ENCODE measurements at places on chromosomes 12 and 14. TPM values are rescaled to one million over a fixed set of nuclear protein-coding genes. Genes with fewer than 3 reads are reported as not detected.
A peak's percentile ranks its signal among the peaks of the same experiment; 100 is the strongest.

GRCh38 chr14:101591582-101591981, 30.3 kb downstream of the DIO3 start:
- no peaks in the 10 kb centered on the region for H3K36me3 ChIP-seq
- H3K27ac ChIP-seq = no peak overlapping the region
- no peak for DNase-seq
- no peaks in the 10 kb centered on the region for H3K27me3 ChIP-seq
- H3K4me1 ChIP-seq = no peaks in the 10 kb centered on the region

GRCh38 chr14:85150166-85150565, 379.8 kb upstream of the FLRT2 start:
- H3K4me1 ChIP-seq = no peaks in the 10 kb centered on the region
- H3K36me3 ChIP-seq = no peaks in the 10 kb centered on the region
- no peak overlapping the region for H3K4me3 ChIP-seq
- H3K27me3 ChIP-seq = no peaks in the 10 kb centered on the region
- H3K27ac ChIP-seq = no peak overlapping the region

TMEM263 gene
- total RNA-seq = 32.2 TPM

GRCh38 chr12:116113398-116114130, 163.9 kb downstream of the MED13L start:
- peaks cover 4% of the 10 kb centered on the region for H3K4me1 ChIP-seq
- H3K4me3 ChIP-seq = no peak overlapping the region
- DNase-seq = no peak
- no peaks in the 10 kb centered on the region for H3K27me3 ChIP-seq

- no peak for DNase-seq
- H3K4me1 ChIP-seq = peaks cover 11% of the 10 kb centered on the region
- peaks cover 29% of the 10 kb centered on the region for H3K36me3 ChIP-seq
- no peak overlapping the region for H3K27ac ChIP-seq
- H3K4me3 ChIP-seq = no peak overlapping the region
Observed at GRCh38 chr12:105204916-105205315, 31.1 kb downstream of the APPL2 start.

DNA sequence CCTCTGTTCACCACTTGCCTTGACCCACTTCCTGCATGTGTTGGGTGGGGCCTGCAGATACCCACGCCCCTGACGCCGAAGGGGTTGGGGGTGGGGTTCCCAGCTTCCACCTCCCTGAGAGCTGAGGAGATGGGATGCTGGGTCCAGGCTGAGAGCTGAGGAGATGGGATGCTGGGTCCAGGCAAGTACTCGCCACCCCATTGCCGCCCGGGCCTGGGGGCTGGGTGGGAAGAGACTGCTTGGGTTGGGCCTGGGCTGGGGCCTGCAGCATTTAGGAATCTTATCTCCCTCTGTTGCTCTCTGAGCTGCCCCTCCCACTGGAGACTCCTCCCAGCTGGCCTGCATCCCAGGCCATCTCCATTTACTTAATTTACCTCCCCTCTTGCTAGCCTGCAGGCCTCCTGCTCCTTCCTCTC, 17.4 kb downstream of the TEAD4 start:
- no peak overlapping the region for H3K27ac ChIP-seq
- peaks cover 8% of the 10 kb centered on the region for H3K4me1 ChIP-seq
- H3K36me3 ChIP-seq = no peaks in the 10 kb centered on the region

PLD4 gene
- 0.92 TPM for total RNA-seq

GRCh38 chr14:65972891-65973290, 513.3 kb upstream of the CCDC196 start:
- no peak for DNase-seq
- no peaks in the 10 kb centered on the region for H3K27me3 ChIP-seq
- H3K4me1 ChIP-seq = no peaks in the 10 kb centered on the region
- H3K36me3 ChIP-seq = no peaks in the 10 kb centered on the region

GRCh38 chr14:83006121-83006670, 1472.5 kb upstream of the SEL1L start:
- H3K4me1 ChIP-seq = no peaks in the 10 kb centered on the region
- H3K27me3 ChIP-seq = no peaks in the 10 kb centered on the region

SCNN1A gene
- total RNA-seq = 122 TPM

LRP1-AS gene
- total RNA-seq = not detected

DNA sequence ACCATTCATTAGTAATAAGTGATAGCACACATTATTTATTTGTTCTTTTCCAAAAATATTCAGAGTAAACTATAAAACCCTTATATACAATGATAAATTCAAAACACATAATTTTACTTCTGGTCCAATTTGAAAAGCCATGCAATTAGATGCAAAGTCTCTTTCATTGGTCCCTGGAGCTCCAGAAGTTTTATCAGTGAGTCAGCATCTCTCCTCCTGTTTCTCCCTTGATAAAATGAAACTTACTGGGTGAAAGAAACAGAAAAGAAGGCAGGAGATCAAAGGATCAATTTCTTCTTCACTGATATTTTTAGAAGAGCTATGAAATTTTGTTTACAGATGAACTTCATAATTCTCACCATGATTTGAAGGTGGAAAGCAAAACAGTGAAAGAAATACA, 47.5 kb downstream of the IFNG start:
- H3K4me3 ChIP-seq = no peak overlapping the region
- no peaks in the 10 kb centered on the region for H3K36me3 ChIP-seq
- no peaks in the 10 kb centered on the region for H3K27me3 ChIP-seq
- H3K27ac ChIP-seq = no peak overlapping the region
- no peaks in the 10 kb centered on the region for H3K4me1 ChIP-seq

DNA sequence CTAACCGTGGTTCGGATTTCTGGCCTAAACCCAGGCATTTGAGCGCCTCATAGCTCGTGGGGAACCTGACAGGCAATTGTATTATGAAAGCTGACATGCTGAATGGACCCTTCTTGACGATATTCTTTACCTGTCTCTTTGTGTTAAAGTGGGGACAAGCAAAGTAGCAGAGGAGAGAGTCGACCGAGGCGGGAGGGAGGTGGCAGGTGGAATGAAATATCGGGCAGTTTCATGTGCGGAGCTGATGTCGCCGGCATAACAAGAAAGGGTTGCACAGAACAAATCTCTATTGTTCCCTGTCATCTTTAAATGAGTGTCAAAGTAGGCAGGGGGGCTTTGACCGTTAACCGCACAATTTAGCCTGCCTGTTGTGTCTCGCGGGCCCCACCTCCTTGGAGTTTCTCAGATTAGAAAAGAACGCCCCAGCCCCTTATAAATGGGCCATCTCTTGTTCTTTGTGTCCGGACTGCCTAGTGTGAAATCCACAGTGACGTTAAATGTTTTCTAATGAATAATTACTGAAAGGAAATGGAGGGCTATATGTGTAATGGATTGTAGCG, 11.5 kb downstream of the MYO1H start:
- H3K36me3 ChIP-seq = no peaks in the 10 kb centered on the region
- no peak overlapping the region for H3K27ac ChIP-seq
- H3K4me1 ChIP-seq = no peaks in the 10 kb centered on the region
- H3K4me3 ChIP-seq = no peak overlapping the region
- H3K27me3 ChIP-seq = peaks cover 9% of the 10 kb centered on the region

- H3K4me3 ChIP-seq = no peak overlapping the region
- DNase-seq = peak; percentile 61
- H3K27ac ChIP-seq = no peak overlapping the region
- no peaks in the 10 kb centered on the region for H3K27me3 ChIP-seq
Observed at GRCh38 chr12:92779902-92780301, 77.1 kb downstream of the PLEKHG7 start.

- H3K36me3 ChIP-seq = no peaks in the 10 kb centered on the region
- H3K4me3 ChIP-seq = no peak overlapping the region
- H3K4me1 ChIP-seq = no peaks in the 10 kb centered on the region
- no peak overlapping the region for H3K27ac ChIP-seq
- H3K27me3 ChIP-seq = no peaks in the 10 kb centered on the region
Observed at GRCh38 chr14:72792051-72792788, 101.7 kb downstream of the DPF3 start.

GRCh38 chr12:30021051-30021833, 237.5 kb upstream of the TMTC1 start:
- H3K27ac ChIP-seq = no peak overlapping the region
- H3K27me3 ChIP-seq = no peaks in the 10 kb centered on the region
- no peak overlapping the region for H3K4me3 ChIP-seq

ACRBP gene
- 1.6 TPM for total RNA-seq

DNA sequence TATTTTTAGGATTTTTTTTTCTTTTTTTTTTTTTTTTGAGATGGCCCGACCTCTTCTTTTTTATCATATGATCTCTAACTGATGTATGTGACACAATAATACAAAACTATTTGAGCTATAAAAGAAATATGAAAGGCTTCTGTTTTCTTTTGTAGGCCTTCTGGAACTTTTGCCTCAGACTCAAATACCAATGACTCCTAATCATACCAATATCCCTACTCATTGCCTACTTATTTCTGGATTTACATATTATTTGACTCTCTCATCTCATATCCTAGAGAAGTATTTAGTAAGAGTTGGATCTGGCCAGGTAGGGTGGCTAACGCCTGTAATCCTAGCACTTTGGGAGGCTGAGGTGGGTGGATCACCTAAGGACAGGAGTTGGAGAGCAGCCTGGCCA, 12.7 kb upstream of the WDR89 start:
- no peak overlapping the region for H3K27ac ChIP-seq
- H3K4me1 ChIP-seq = no peaks in the 10 kb centered on the region
- DNase-seq = no peak
- no peaks in the 10 kb centered on the region for H3K36me3 ChIP-seq

GRCh38 chr14:93655078-93655750, 133.1 kb downstream of the PRIMA1 start:
- H3K27me3 ChIP-seq = peaks cover 2% of the 10 kb centered on the region
- H3K4me3 ChIP-seq = no peak overlapping the region

DNA sequence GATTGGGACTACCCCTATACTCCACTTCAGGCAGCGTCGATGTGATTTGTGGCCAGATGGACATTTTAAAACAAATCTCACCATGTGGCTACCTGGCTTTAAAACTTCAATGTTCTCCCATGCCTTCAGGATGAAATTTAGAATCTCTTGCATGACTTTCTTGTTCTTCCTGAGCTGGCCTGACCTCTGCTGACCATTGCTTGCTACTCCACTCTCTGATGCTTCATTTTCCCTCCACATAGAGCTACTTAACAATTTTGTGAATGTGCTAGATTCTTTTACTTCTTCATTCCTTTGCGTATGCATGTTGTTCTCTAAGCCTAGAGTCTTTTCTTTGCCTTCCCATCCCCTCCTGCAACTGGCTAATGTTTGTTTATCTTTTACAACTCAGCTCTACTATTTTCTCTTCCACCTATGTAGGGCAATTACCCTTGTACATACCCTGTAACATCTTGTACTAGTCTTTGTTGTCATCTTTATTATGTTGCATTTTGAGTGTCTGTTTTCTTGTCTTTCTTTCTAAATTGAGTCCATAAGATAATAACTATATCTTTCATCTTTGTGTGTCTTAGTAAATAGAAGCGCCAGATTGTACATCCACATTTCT, 41.2 kb downstream of the YLPM1 start:
- H3K4me3 ChIP-seq = no peak overlapping the region
- no peaks in the 10 kb centered on the region for H3K4me1 ChIP-seq
- DNase-seq = peak; percentile 44
- no peak overlapping the region for H3K27ac ChIP-seq
- H3K36me3 ChIP-seq = peaks cover 6% of the 10 kb centered on the region

TAMALIN gene
- 31.4 TPM for total RNA-seq

SPTB gene
- 3.0 TPM for total RNA-seq

OTUB2 gene
- 2.1 TPM for total RNA-seq

DNA sequence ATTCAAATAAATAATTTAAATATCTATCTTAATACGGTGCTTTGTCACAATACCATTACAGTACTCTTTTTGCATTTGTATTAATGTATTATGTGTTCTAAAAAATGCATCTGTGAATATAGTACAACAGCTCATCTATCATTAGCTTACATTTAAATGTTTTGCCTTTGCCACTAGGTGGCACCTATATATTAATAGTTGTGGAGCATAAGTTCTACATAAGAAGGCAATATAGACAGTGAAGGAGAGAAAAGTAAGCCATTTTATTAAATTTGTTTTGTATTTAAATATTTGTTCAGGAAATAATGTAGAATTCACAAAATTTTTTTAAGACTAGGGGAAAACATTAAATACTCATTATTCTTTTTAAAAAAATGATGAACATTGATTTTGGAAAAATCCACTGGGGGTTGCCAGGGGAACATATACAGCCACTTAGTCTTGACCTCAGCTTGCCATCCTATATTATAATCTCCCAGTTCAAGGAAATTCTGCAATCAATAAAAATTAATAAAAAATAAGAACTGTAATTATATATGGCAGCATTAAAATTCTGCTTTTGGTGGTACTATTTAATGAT, 9.8 kb downstream of the CCER1 start:
- no peak overlapping the region for H3K4me3 ChIP-seq
- no peak overlapping the region for H3K27ac ChIP-seq
- H3K27me3 ChIP-seq = no peaks in the 10 kb centered on the region
- H3K36me3 ChIP-seq = no peaks in the 10 kb centered on the region
- no peaks in the 10 kb centered on the region for H3K4me1 ChIP-seq

LMO3 gene
- 176 TPM for total RNA-seq

DNA sequence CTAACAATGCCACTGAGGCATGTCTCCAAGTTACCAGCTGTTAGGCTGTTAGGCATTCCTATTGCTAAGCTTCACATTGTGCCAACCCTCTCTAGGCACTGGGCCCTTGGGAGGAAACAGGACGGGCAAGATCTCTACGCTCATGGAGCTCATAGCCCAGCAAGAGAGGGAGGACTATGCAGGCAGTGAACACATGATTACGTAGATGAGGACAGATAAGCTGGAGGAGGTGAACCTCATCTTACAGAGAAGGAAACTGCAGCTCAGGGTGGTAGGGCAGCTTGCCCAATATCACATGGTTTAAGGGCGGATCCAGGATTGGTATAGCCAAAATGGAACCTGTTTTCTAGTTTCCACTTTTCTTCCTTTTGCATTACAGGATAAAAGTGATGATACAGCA, 7.8 kb downstream of the UBE3B start:
- H3K27ac ChIP-seq = no peak overlapping the region
- H3K4me3 ChIP-seq = no peak overlapping the region
- no peaks in the 10 kb centered on the region for H3K4me1 ChIP-seq
- DNase-seq = no peak
- H3K27me3 ChIP-seq = no peaks in the 10 kb centered on the region

DNA sequence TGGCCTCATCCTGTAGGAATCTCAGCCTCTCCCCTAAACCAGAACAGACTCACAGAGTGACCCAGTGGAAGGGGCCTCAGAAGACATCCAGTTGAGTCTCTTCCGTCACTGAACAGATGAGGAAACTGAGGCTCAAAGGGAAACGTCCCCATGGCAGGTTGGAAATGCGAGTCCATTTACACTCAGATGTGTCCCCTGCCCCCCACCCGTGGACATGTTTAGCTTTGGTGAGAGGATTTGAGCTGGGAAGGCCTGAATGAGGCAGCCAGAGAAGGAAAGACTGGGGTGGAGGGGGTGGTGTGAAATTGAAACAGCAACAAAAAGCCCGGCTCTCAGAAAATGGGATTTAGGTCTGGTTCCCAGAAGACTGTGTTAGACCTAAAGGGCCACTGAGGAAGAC, 1.7 kb downstream of the FAIM2 start:
- no peak overlapping the region for H3K27ac ChIP-seq
- no peak for DNase-seq
- no peaks in the 10 kb centered on the region for H3K4me1 ChIP-seq
- H3K27me3 ChIP-seq = no peaks in the 10 kb centered on the region
- no peaks in the 10 kb centered on the region for H3K36me3 ChIP-seq

SYNDIG1L gene
- 0.74 TPM for total RNA-seq

GRCh38 chr12:95582230-95583058, 31.2 kb upstream of the USP44 start:
- H3K36me3 ChIP-seq = no peaks in the 10 kb centered on the region
- no peak overlapping the region for H3K4me3 ChIP-seq
- peak; percentile 70 for DNase-seq
- no peaks in the 10 kb centered on the region for H3K4me1 ChIP-seq
- H3K27ac ChIP-seq = no peak overlapping the region
